ENCODE measurements at places on chromosomes 7 and 10.

GRCh38 chr7:19572566-19572965 is 136.3 kb downstream of the POLR1F start:
- no peak for DNase-seq

GRCh38 chr10:11689945-11690736 is 52.0 kb upstream of the ECHDC3 start:
- no peak for DNase-seq

GRCh38 chr10:35451151-35452016 is 115.1 kb downstream of the CCNY start:
- no peak for DNase-seq

GRCh38 chr7:94303695-94304094 is 91.0 kb upstream of the COL1A2 start:
- no peak for DNase-seq

GRCh38 chr10:57963546-57963945 is 304.1 kb downstream of the IPMK start:
- DNase-seq = no peak

Data from NCI-H1694 treated with DMSO at 0.1 percent for 48 hours (cell line).